ENCODE measurements at places on chromosomes 11 and 22.

DNA sequence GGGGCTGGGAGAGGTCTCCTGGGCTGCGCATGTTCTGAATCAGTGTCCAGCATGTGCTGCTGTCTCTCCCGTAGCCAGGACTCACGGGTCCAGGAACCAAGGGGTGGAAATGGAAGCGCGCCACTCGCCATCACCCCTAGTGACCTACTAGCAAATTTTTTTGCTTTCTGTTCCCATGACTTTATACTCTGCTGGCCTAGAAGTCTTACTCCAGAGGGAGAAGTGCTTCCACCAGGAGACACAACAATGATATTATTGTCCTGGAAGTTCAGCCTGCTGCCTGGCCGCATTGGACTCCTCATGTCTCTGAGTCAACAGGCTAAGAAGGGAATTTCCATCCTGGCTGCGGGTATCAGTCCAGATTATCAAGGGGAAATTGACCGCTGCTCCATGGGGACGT is 729.7 kb downstream of the BRD1 start:
- DNase-seq: no peak

DNA sequence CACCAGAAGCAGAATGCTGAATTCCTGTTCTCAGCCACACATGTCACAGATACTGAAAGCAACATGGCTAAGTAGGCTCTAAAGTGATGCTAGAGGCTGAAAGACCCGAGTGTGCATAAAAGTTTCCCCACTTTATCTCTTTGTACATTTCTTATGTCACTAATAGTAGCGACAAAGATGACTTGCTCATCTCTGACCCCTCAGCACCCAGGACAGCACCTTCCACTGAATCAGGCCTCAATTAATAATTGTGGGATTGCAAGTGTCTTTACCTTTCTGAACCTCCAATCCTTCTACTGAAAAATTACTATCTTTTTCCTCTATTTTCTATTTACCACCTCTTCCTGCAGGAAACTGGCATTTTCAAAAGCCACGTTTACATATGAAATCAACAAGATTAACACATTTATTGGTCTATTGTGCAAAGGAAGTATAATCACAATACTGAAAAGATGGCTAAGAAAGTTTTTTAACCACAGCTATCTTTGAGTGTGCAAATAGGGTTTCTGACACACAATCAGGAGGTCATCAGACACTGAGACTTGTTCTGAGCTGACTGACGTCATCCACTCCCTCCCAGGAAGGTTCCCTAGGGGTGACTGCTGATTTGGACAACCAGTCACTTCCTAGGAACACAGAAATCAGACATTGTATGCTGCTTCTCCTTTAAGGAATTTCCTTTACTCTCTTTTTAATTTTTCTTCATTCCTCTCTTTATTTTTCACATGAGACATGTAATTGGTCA is 213.9 kb upstream of the ISX start:
- no peak for DNase-seq

DNA sequence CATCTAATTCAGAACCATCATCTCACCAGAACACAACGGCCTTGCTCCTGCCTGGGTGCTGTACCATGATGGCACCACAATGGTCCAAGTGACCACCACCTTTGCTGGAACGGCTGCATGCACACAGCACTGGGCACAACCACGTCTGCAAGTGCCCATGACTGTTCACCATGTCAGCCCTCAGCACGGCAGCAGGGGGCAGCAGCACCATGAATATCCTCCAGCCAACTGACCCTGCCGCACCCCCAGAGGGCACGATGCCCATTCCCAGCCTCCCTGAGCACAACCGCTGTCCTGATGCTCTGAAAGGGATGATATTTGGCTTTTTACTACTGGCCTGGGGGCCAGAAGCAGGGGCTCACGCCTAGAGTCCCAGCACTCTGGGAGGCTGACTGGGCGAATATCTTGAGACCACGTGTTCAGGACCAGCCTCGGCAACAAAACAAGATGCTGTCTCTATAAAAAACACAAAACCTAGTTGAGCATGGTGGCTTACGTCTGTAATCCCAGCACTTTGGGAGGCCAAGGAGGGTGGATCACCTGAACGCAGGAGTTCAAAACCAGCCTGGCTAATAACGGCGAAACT is 25.7 kb downstream of the DRD4 start:
- DNase-seq: peak; percentile 93

GRCh38 chr22:23820748-23821211 is 18.0 kb downstream of the DERL3 start:
- no peak for DNase-seq

GRCh38 chr22:37267135-37267587 is 15.1 kb upstream of the CYTH4 start:
- peak; percentile 89 for DNase-seq

GRCh38 chr22:28017859-28018258 is 98.8 kb upstream of the PITPNB start:
- DNase-seq: no peak

DNA sequence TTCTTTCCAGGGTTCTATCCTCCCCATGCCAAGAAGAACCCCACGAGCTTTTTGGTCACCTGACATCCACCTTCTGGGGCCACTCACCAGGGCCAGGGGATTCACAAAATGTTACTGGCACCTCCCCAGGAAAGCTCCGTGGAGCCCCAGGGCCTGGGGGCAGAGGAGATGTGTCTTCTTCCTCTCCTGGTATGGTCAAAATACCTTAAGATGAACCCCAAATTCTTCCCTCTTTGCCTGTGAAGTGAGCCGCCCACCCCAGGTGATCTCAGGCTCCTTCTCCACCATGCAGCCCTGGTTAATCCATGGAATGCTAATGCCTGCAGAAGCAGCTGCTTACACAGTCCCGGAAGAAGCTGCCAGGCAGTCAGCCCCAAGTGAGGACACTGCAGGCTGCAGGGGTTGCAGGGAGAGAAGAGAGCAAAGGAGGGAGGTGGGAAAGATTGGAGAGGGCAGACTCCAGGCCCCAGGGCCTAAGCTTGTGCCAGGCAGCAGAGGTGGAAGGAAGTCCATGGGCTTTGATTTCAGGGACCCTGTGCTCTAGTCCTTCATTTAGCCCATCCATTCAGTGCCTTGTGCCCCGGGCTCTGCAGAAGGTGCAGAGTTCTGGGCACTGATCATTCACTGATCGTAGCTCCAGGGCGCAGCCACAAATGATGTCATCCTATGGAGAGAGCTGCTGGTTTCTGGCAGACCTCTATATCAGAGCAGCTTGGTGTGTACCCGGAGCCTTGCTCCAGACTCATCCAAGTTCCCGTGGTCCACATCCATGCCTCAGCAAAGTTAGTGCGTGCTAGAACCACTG is 127.9 kb upstream of the NECTIN1 start:
- no peak for DNase-seq

- no peak for DNase-seq
Measured at GRCh38 chr11:107136892-107137291, 118.6 kb upstream of the GUCY1A2 start.

GRCh38 chr11:125190566-125190965 is 26.0 kb downstream of the PKNOX2 start:
- DNase-seq: no peak

GRCh38 chr11:118318124-118318523 is 13.6 kb downstream of the CD3E start:
- DNase-seq: no peak

DNA sequence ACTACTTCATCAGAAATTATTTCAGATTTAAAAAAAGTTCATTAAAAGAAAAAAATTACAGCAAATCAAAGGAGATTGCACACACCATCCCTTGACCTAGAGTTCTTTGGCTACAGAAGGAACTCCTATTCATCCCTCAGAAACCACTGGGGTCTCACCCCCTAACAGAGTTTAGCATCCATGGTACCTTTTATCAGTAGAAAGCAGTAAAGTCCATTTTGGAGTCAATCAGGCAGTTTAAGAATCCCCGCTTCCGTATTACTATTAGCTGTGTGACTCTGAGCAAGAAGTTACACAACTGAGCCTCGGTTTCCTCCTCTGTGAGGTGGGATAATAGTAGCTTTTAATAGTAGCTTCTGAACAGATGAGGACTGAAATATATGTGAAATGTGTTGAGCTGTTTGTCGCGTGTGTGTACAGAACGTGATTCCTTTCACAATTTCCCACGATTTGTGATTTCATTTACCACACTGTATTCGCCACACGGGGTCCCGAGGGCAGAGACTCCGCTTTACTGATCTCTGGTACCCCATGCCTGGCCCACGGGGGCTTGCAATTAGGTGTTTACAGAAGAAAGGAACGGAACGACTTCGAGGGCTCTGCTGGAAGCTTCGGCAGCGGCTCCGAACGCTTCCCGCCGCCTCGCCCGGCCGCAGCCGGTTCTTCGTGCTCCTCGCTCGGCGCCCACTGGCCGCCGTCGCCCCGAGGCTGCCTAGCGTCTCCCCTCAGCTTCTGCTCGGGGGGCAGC is 72.5 kb upstream of the ZBED5 start:
- no peak for DNase-seq

GRCh38 chr11:2306877-2307500 is 5.2 kb downstream of the TSPAN32 start:
- DNase-seq: no peak

DNA sequence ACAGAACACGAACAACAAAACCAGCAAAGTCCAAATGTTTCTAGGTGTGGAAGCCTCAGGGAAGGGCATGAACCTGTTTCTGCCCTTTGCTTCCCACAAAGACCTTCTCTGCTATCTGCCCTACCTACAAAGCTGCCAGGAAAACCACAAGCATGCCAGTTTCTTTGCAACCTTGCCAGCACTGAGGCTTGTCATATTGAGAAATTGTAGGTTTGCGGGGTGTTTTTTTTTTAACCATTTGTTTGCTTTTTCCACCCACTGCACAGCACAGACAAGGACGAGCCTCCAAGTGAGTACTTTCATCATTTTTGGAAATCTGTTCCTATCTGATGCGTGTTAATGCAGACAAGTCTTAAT is 12.8 kb downstream of the PARVG start:
- DNase-seq: no peak

DNA sequence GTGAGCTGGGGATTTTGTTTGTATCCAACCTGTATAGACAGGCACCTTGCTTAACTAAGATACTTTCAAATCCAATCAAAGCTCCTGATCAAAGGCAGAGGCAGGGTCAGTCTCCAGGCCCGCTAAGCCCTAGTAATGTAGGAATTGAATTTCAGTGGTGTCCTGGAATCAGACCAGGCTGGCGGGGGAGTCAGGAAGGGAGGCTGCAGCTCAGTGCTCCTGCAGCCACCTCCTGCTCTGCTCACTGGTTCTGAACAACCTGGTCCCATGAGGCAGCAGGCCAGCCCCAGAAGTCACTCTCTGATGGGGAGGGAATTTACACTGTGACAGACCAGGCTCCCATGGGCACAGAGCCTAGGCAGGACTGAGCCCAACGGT is 38.5 kb upstream of the GALNT18 start:
- no peak for DNase-seq

- DNase-seq: no peak
Measured at GRCh38 chr11:9144828-9145227, 53.4 kb upstream of the SCUBE2 start.

DNA sequence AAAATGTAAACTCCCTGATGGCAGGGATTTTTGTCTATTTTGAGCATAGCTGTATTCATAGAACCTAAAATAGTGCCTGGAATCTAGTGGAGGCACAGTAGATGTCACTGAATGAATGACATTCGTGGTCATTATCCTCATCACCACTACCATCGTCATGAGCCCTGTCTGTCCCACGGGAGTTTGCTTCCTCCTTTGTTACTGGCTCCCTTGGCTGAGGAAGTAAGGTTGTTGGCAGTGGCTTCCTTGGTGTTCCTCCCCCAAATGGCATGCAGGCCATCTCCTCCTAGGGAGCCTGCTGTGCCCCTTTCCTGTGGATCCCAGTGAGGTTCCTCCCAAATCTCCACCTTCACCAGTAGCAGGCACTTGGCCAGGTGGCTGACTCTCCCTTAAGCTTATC is 183.0 kb downstream of the CEP164 start:
- DNase-seq: no peak

DNA sequence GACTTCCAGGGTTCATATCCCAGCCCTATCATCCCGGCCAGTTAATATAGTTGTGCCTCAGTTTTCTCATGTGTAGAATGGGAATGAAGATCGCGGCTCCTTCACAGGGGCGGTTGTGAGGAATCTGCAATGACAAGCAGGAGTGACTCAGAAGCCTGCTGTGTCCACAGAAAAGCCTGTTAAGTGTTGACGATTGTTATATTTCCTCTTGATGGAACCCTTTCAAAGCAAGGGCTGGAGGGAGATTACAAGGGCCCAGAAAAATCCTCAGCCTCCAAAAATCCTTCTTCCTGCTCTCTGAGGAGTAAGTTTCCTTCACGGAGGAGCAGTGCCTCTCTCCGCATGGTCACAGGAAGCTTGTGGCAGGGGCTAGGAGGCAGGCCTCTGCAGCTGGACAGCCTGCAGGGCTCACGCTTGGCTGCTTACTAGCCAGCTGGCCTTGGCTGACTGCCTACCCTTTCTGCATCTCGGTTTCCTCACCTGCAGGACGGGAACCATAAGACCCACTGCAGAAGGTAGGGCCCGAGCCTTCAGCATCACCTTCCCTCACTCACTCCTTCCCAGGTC is 63.4 kb downstream of the CACNG2 start:
- DNase-seq: no peak

GRCh38 chr11:61621917-61622585 is 41.2 kb upstream of the SYT7 start:
- no peak for DNase-seq

- DNase-seq: no peak
Measured at GRCh38 chr11:119414321-119414720, 8.7 kb downstream of the THY1 start.

DNA sequence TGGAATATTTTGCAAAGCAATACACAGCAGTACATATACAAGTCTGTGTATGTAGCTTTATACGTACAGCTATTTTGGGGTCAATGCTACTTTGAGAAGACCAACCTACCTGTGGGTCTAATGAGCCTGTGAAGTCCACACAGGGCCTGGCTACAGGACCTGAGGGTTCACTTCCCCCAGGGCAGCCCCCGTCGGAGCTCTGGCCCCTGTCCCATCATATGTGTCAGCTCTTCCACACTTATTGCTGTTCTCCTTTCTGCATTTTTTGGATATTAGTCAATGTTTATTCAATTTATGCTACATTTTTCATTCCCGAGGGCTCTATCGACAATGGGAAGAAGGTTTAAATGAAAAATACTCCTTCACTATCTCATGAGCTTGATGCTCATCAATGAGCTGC is 1473.6 kb downstream of the BRD1 start:
- DNase-seq: no peak

GRCh38 chr11:45606514-45607281 is 58.7 kb downstream of the CHST1 start:
- DNase-seq: peak; percentile 76

DNA sequence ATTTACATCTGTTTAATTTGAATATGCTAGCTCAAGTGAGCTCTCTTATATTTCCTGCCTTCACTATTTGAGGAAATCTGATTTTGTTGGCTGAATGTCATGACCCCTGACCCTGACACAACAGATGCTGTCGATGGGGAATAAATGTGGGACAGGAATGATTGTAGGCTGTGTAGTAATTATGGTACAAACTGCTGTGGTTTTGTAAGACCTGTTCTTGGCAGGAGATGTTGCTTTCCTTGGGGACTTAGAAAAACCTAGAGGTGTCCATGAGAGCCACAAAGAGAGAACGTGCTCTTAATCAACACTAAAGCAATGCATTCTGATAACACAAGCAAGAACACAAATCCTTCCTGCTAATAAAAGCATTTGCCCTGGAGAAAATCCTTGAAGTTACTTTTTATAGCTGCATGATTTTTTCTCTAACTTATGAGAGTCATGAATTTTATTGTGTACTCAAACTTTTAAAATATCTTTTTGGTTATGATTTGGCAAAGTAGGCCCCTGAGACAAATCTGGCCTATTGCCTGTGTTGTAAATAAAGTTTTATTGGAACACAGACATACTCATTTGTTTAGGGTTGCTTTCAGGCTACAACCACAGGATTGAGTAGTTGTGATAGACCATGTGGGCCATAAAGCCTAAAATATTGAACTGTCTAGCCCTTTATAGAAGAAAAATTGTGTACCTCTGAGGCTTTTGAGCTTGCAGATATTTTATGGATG is 90.2 kb downstream of the DDX10 start:
- no peak for DNase-seq

GRCh38 chr22:39290724-39291161 is 28.7 kb downstream of the RPL3 start:
- DNase-seq: peak; percentile 66
